Astrocyte of the spinal cord (primary cell): ENCODE measurements at places on chromosomes 4 and X.

DNA sequence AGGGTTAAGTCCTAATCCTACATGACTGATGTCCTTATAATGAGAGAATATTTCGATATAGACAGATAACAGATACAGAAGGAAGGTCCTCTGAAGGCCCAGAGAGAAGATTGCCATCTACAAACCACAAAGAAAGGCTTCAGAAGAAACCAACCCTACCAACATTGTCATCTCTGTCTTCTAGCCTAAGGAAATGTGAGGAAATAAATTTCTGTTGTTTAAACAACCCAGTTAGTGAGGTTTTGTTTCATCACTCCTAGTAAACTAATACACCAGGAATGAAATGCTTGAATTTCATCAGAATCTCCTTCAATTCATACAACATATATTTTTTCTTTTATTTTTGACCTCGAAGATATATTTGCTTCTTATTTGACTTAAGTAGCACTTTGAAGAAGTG lies 1527.8 kb downstream of the STIM2 start:
- no peak for DNase-seq

DNA sequence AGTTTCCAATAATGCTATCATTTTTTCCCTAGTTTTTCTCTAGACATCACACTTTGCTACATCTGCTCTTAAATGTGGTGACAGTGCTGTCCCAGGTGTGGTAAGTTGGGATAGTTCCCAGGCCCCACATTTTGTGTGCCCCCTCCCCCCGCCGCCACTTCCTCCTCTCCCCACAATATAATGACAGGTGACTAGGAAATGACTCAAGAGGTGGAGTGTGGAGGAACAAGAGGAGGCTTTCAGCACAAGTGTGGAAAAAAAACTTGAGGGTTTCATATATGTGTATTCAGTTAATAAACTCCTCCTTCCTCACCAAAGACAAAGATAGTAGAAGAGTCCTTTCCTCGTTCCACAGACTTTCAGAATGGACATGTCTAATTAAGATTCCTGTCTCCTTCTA lies 18.3 kb upstream of the IL21 start:
- DNase-seq: no peak

DNA sequence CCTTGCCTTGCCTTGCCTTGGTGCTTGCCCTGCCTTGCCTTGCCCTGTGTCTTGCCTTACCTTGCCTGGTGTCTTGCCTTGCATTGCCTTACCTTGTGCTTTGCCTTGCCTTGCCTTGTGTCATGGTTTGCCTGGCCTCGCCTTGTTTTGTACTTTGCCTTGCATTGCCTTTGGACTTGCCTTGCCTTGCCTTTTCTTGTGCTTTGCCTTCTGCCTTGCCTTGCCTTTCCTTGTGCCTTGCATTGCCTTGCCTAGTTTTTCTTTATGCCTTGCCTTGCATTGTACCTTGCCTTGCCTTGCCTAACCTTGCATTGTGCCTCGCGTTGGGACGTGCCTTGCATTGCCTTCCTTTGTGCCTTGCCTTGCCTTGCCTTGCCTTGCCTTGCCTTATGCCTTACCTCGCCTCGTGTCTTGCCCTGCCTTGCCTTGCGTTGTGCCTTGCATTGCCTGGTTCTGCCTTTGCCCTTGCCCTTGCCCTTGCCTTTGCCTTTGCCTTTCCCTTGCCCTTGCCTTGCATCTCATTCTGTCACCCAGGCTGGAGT lies 82.8 kb downstream of the TAB3 start:
- DNase-seq: no peak

GRCh38 chr4:73576381-73576780 lies 43.9 kb downstream of the RASSF6 start:
- DNase-seq: no peak

GRCh38 chr4:184343502-184344177 lies 126.0 kb upstream of the ENPP6 start:
- peak; percentile 74 for DNase-seq

- peak; percentile 22 for DNase-seq
Measured at GRCh38 chr4:186486172-186486571, 69.2 kb downstream of the MTNR1A start.

DNA sequence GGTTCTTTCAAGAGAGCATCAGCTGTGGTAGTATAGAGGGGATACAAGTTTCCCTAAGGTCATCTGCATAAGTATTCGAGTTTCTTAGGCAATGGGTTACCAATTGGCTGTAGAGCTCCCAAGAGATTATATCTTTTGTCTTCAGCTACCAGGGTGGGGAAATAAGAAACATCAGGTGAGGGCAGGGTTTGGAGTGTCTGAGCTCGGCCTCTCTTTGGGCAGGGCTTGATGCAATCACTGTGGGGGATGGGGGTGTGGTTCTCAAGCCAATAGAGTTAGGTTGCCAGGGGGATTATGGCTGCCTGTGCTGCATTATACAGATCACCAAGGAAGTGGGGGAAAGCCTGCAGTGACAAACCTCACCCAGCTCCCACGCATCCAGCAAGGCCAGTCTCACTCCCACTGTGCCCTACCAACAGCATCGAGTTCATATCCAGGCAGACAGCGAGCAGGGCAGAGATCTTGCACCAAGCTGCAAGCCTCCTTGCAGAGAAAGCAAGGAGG lies 172.1 kb upstream of the MAGEE2 start:
- DNase-seq: no peak

DNA sequence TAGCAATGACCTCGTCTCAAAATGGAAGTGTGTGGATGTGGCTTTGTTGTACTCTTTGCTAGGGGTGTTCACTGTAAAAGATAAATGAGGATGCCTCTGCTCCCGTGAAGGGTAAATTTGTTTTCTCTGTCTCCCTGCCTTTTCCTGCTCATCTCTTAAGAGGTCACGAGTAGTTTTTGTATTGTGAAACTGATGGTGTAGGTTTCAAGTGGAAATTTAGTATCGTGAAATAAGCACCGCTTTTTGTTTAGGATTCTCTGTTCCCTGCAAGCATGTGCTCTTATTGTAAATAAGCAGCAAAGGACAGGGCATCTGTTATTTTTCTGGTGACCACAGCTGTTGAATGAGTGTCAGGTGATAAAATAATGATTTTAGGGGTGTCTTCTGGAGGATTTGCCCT lies 104.6 kb downstream of the PHEX start:
- no peak for DNase-seq

GRCh38 chr4:75995727-75996126 lies 5.0 kb upstream of the SDAD1 start:
- peak; percentile 60 for DNase-seq

DNA sequence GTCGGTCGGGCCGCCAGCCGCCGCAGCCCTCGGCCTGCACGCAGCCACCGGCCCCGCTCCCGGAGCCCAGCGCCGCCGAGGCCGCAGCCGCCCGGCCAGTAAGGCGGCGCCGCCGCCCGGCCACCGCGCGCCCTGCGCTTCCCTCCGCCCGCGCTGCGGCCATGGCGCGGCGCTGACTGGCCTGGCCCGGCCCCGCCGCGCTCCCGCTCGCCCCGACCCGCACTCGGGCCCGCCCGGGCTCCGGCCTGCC lies 213 bp downstream of the NFKB1 start:
- DNase-seq: no peak

GRCh38 chr4:69828828-69829227 lies 31.1 kb downstream of the SULT1E1 start:
- peak; percentile 43 for DNase-seq

DNA sequence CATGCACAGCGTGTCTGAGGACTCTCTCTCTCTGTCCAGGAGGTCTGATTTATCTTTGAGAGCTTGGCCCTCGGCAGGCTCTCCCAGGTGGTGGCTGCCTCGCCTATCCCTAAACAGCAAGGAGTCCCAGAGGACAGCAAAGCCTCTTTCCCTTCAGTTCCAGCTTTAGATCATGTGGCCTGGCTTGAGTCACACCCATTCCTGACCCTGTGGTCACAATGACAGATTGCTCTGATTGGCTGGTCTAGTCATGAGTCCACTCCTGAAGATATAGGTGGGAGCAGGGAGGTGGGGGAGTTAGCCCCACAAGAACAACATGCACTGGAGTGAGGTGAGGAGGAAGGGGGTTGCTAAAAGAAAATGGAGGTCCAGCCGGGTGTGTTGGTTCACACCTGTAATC lies 12.1 kb upstream of the PORCN start:
- DNase-seq: no peak

DNA sequence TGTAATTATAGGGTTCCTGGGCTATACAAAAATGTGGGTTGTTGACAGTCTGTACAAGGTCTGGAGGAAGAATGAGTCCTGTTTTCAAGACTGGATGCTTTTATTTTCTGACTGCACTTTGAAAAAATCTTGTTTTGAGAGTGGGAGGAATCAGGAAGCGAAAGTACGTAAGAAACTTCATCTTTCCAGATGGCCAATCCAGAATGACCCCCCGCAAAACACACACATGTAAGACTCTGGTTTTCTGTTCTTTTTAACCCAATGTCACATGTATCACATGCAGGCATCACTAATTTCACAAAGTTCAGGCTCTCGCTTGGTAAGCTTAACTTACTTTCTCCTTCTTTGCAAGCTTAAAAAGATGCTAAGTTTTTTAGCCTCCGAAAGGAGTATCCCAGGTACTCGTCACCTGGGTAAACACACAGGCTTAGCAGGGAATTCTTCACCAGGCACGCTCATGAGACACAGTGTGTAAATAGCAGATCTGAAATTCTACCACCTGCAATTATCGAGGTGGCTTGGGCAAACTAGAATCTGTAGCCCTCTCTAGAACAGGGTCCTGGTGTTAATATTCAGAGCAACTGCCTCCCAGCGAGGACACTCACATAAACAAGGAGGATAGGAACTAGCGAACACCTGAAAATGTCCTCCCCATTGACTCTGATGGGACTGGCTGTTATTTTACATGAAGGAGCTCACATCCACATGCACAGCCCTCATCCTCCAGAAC lies 90.7 kb downstream of the NSUN7 start:
- no peak for DNase-seq

DNA sequence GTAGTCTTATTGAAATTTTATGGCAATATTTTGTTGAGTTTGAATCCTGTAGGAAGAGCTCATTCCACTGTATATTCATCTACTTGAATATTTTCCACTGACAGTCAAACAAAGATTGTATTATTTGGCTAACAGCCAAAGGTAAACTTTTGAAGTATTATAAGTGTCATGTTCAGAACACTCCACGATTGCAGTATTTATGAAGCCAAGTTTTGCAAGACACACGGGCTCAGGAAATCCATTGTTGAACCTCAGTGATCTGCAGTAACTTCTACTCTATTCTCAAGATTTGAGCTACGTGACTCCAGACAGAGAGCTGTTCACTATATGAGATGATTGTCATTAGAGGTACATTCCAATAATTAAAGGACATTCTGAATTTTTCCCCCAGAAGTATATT lies 302.7 kb upstream of the ADGRL3 start:
- peak; percentile 37 for DNase-seq

GRCh38 chr4:4541040-4541631 lies 712 bp downstream of the STX18 start:
- peak; percentile 27 for DNase-seq

DNA sequence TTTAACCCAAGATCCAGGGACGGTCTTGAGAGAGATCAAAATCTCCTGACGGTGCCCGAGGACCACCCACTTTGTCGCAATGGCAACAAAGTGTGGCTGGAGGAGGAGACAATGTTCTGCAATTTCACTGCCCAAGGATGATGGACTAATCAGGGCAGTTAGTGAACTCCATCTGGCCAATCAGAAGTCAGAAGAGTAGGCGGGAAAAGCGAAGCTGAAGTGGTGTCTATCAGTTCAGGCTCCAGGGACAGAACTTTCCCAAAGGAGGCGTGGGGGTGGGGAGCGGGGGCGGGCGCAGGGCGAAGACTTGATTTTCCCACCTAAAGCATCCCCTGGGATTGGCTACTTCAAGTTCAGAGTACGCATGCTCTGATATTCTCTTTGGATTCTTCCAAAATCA lies 25.6 kb downstream of the SPACA5B start:
- DNase-seq: no peak

DNA sequence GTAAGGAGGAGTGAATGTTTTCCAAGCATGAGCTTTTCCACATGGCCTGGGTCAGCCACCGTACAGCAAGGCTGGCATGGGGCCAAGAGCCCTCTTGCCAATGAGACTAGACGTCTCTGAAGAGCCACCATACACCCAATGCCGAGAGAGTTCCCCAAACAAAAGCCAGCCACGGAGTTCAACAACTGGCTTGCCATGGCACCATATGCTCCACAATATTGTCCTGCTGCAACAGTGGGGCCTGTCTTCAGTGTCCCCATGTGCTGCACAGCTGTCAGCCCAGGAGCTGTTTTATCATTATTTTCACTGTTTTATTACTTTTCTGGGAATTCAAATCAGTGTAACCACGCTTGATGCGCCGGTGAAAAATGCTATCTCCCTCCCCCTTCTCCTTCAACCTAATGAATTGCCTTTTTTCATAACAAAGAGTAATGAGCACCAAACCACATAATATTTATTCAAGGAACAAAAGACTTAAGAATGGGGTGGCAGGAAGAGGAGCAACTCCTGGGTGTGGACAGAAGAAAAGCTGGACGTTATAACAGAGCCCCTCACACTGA lies 18.4 kb downstream of the MAML3 start:
- peak; percentile 38 for DNase-seq

DNA sequence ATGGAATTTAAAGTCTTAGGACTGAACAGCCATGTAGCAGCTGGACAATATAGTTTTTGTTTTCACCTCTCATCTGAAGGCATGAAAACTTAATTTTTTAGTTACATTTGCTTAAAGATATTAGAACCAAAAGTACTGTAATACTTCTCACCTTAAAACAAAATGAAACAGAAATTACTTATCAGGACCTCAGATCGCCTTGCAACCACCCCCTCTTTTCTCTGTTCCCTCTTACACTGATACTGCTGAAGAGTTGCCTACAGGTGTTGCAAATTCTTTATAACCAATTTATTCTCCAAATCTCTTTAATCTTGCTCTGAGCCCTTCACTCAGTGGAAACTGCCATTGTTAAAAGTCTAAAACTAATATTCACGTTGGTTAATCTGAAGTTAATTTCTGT lies 145.0 kb downstream of the SPCS3 start:
- no peak for DNase-seq

DNA sequence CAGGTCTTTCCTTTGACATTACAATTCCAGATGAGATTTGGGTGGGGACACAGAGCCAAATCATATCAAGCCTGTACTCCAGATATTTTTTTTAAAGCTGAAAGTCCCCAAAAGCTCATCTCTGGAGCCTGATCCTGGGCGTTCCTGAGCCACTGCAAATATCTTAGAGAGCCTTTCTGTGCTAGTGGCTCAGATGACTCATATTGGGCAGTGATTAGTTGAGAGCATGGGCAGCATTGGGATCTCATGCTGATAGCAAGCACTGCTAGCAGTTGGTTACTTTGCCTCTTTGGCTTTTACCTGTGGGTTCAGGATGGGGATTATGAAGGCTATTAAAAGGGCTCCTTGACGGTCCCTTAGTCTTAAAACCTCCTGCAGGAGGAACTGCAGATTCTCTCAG lies 51.4 kb upstream of the SCRG1 start:
- DNase-seq: peak; percentile 22

GRCh38 chrX:78769946-78770345 lies 22.4 kb downstream of the LPAR4 start:
- no peak for DNase-seq
